ENCODE measurements at places on chromosomes 3 and 15.

DNA sequence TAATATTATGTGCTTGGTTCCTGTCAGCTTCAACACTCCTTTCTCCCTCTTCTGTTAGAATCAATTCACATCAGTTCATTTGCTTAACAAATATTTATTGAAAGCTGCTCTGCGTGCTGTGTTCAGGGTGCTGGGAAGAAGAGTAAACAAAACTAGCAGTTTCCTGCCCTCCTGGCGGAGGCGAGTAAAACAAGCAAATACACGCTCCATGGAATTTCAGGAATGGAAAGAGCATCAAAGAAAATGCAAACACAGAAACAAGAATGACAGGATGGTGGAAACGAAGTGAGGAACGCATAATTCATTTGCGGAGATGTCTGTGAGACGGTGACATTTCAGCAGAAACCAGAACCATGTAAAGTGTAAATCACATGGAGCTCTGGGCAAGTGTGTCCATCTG lies 49.4 kb upstream of the SPTSSB start:
- DNase-seq, result no peak

- no peak for DNase-seq
Measured at GRCh38 chr3:197216914-197217313, 81.5 kb downstream of the DLG1 start.

GRCh38 chr3:8629151-8630021 lies 15.2 kb downstream of the SSUH2 start:
- no peak for DNase-seq

DNA sequence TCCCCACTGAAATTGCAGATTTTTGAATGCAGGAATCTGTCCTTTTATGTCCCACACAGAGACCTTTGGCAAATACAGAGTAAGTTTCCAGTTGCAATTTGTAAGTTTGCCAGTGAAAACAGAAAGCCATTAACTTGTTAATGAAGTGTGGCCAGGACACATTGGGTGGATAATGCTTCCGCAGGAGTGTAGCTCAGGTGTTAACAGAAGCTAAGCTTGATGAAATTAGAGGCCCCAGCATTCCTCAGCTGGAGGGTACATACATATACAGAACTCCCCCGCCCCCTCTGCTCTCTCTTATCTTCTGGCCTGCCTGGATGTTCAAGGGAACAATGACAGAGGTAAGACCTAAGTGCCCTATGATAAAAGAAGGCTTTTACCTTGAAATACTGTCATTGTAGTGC lies 8.1 kb upstream of the LRRC2 start:
- DNase-seq, result no peak

DNA sequence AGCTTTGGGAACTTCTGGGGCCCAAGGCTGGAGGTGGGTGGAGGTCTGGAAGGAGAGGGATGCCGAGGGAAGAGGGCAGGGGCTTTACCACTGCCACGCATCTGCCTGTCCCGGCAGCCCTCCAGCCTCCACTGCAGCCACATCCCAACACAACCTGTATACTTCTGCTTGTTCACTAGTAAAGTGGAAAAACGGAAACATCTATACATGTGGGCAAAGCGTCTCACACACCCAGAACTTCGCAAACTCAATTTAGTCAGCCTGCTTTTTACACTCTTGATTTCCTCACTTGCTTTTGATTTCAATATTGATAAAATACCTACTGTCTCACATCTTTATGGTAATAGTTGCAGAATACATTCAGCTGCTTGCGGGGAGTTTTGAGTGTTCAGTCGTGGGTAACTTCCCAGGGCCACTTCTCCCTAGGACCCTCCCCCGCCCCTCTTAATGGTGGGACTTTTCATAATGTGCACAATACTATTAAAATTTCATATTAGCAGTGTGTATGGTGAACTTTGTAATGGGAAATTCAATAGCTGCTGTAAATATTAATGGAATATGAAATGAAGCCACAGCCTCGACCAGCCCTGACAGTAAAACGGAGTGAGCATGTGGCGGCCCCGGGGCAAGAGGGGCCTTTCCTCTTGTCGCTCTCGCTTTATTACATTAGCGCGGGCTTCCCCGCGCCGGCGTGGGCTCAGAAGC lies 85.2 kb downstream of the NR2F2 start:
- no peak for DNase-seq

DNA sequence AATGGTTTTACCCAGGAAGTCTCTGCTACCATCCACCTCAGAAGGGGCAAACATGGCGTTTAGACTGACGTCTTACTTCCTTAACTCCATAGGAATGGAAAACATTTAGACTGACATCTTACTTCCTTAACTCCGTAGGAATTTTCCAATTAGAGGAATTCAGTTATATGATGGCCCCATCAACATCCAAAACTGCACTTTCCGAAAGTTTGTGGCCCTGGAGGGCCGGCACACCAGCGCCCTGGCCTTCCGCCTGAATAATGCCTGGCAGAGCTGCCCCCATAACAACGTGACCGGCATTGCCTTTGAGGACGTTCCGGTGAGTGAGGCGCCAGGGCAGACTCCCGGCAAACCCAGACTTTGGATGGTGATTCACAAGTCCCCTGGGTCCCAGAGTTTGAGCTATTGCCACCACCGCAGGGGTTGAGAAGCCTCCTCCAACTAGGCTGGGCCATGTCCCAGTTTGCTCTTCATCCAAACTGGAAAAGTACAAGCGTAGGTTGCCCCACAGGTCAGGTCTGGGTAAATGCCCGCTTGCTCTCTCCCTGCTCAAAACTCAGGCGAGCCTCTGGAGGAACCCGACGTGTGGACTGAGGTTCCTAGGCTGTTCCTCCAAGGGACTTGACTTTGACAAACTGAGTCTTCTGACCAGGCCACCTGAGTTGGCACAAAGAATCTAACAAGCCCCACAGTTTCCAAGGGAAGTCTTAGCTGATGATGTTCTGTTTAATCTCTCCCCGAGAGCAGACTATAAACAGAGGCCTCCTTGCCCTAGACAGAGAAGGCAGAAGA lies 57.7 kb downstream of the MESD start:
- no peak for DNase-seq

- no peak for DNase-seq
Measured at GRCh38 chr15:98802187-98802586, 153.8 kb downstream of the IGF1R start.

DNA sequence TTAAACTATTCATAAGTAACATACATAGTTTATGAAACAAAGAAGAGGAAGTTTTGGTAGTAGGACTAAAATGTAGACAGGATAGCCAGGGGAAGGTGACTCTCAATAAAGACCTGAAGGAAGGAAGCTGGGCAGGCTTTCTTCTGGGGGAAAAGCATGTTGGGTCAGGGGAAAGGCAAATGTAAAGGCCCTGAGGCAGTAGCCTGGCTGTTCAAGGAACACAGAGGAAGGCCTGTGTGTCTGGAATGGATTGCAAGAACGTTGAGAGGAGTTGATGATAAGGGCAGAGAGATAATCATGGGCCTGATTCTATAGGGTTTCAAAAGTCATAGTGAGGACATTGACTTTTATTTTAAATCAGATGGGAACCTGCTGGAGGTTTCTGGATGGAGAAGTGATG lies 167.6 kb downstream of the SNRK start:
- no peak for DNase-seq

GRCh38 chr15:101660005-101660404 lies 7.8 kb upstream of the TM2D3 start:
- no peak for DNase-seq

DNA sequence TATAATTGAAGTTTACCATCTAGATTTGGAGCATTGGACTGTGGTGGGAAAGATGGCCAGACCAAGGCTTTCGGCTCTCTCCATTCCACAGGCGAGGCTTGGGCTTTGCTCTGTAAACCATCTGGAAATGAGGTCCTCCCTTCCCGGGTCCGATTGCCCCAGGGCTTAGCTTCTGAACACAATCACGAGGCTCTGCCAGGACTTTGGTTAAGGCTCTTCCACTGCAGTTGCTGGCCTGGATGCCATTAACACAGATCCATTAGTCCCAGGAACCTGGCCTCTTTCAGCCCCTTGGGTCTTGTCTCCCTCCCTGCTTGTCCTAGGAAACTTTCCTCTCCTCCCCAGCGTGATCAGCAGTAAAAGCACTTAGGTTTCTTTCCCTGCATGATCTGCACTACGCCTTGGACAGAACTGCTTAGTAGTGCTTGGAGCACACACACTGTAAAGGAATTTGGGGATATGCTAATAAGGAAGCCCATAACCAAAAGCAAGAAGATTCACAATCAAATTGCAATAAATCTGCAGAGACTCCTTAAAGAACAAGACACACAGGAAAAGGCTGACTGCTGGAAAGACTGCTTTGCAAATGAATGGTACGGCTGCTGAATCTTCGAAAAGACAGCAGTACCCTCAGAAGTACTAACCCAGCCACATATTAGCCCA lies 154.3 kb downstream of the ECT2 start:
- no peak for DNase-seq

- no peak for DNase-seq
Measured at GRCh38 chr15:64571857-64572291, 111.5 kb downstream of the ZNF609 start.

DNA sequence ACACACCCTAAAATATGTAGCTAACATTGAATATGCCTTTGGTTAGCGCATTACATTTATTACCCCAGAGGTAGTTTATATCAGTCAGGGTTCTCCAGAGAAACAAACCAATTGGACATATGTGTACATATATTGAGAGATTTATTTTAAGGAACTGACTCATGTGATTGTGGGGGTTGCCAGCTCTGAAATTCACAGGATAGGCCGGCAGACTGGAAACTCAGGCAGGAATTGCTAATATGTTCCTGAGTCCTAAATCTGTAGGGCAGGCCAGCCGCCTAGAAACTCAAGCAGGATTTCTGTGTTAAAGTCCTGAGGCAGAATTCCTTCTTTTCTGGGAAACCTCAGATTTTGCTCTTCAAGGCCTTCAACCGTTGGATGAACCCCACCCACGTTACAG lies 189.7 kb downstream of the CDIN1 start:
- DNase-seq, result no peak

GRCh38 chr3:138944929-138945708 lies 1.8 kb downstream of the FOXL2 start:
- DNase-seq, result no peak

DNA sequence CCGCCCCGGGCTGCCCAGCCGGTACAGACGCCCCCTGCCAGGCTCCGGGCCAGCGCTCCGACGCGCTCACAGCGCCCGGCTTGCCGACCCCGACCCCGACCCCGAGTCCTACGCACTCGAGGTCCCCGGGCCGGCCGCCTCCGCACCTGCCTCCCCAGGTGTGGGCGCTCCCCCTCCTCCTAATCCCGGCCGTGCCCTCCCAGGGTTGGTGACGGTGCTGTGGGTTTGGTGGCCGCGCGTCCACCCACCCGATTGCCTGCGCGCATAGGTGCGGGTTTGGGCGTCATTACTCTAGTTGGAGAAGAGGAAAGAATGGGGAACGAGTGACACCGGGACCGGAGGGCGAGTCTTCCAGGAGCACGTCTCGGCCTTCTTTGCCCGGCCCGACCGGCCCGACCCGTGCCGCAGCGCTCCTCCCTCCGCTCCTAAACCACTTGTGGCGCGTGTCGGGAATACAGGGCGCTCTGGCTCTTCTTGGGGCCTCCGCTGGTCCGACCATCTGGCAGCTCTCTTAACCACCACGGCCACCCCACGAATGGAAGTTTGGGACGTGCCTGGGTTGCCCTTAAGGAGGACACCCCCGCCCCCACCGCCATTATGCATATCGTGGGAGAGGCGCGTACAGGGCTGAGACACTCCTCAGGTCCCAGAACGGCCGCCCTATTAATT lies 810 bp upstream of the THRB start:
- DNase-seq, result no peak

DNA sequence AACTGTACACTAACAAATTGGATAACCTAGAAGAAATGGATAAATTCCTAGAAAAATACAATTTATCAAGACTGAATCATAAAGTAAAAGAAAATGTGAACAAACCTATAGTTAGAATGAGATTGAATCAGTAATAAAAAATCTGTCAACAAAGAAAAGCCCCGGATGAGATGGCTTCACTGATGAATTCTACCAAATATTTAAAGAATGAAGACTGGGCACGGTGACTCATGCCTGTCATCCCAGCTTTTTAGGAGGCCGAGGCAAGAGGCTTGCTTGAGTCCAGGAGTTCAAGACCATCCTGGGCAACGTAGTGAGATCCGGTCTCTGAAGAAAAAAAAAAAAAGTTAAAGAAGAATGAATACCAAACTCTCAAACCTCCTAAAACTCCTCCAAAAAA lies 17.7 kb upstream of the AP4E1 start:
- no peak for DNase-seq

GRCh38 chr15:38872732-38873131 lies 308.1 kb upstream of the RASGRP1 start:
- no peak for DNase-seq

GRCh38 chr3:55588146-55588765 lies 101.2 kb upstream of the WNT5A start:
- DNase-seq, result no peak

DNA sequence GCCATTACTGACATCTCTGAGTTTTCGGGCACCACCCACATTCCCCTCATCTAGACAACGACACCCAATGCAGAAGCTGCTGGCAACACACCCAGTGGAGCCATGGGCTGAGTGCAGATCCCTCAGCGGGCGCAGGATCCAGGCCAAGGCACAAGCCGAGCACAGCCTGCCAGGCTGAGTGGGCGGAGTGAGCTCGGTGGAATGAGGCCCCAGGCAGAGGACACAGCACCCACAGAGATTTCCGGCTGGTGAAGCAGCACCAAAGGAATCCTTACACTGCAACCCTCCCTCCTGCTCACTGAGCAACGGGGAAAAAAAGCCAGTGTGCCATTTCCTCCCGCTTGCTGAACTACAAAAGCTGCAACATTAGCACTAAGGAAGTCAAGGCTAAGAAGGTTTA lies 34.3 kb downstream of the ZMAT3 start:
- no peak for DNase-seq

DNA sequence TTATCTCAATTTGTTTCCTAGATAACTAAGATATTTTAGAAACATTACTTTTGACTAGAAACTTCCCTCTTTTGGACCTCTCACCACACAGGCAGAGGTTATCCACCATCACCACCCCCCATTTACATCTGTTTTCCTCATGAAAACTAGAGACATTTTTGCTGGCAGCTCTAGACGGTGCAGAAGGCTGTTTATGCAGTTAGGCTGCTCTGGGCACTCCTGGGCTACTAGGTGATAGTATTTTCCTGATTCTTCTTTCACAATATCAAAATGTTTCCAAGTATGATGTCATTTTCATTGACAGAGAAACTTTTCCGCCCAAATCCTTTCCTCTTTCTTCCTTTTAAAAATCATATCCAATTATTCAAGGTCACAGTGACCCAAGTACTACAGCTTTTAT lies 67.1 kb downstream of the PLOD2 start:
- DNase-seq, result no peak

GRCh38 chr3:172044833-172045585 lies 5.6 kb downstream of the FNDC3B start:
- DNase-seq, result no peak

DNA sequence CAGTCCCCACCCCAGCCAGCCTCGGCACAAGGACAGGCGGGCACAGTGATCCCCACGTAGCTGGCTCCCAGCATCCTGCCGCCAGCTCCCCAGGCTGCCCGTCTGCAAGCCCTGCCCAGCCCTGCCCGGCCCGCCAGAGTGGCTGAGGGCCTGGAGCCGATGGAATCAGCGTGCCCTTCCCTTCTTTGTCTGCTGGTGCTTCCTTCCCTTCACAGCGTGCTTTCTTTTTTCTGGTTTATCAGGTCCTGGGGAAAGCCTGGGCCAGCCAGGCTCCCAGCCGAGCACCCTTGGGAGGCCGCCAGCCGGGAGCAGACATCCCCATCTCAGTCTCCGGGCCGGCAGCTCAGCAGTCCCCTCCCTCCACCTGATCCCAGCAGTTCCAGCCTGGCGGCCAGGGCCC lies 54.7 kb upstream of the SMAD6 start:
- no peak for DNase-seq

GRCh38 chr3:58880182-58880581 lies 169.6 kb downstream of the CFAP20DC start:
- DNase-seq, result no peak

GRCh38 chr3:12175844-12176453 lies 17.2 kb upstream of the TIMP4 start:
- DNase-seq, result no peak

Measured in activated naive CD8-positive, alpha-beta T cell treated with anti-CD3 and anti-CD28 coated beads, Interleukin-2, amount 50 U/mL, for 16 hours (primary cell).